NCI-H187 (cell line): ENCODE measurements at places on chromosomes 11 and 22.
A peak's percentile ranks its signal among the peaks of the same experiment; 100 is the strongest.

DNA sequence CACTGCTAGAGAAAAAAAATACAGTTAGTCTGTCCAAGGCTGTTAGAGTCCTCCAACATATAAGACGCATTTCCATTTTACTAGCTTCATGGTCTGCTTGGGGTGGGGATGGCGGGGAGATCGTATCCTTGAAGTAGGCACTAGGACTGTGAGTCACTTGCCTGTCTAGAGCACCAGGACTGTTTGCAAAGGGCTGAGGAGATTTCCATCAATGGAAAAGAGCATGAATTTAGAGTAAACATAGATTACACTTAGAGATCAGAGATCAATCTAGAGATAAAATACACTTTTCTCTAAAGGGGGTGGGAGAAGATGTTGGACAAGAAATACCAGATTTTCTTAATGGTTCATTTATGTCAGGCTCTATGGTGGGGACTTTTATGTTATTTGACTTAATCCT is 1.7 kb upstream of the MS4A7 start:
- DNase-seq = no peak

- no peak for DNase-seq
Measured at GRCh38 chr11:32290783-32291182, 144.6 kb downstream of the WT1 start.

DNA sequence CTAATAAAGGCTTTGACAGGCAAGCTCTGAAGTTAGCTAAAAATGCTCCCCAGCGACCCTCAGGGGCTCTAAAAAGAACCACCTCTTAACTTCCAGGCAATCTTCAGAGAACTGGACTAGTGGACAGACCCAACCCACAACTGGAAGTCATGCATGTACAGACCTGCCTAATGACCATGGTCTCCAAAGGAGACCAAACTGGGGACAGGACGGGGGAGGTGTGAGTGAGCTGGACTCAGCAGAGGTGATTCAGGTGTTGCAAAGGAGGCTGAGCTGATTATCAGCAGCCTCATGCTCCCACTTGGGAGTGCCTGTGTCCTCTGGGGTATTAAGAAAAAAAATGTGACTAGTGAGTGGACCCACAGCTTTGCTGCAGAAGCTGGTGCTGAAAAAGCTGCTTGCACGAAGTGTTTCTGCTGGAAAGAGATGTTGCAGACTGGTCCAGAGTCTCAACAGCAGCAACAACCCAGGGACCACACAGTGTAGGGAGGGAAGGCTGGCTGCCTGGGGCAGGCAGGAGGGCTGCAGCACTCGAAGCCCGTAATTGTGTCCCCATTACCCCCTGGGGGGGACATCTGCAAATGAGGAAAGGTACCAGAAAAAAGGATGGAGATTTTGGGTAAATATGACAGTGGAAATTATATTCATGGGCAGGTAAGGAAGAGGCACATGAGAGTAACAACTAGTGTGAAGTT is 35.3 kb downstream of the PITPNB start:
- DNase-seq = no peak

DNA sequence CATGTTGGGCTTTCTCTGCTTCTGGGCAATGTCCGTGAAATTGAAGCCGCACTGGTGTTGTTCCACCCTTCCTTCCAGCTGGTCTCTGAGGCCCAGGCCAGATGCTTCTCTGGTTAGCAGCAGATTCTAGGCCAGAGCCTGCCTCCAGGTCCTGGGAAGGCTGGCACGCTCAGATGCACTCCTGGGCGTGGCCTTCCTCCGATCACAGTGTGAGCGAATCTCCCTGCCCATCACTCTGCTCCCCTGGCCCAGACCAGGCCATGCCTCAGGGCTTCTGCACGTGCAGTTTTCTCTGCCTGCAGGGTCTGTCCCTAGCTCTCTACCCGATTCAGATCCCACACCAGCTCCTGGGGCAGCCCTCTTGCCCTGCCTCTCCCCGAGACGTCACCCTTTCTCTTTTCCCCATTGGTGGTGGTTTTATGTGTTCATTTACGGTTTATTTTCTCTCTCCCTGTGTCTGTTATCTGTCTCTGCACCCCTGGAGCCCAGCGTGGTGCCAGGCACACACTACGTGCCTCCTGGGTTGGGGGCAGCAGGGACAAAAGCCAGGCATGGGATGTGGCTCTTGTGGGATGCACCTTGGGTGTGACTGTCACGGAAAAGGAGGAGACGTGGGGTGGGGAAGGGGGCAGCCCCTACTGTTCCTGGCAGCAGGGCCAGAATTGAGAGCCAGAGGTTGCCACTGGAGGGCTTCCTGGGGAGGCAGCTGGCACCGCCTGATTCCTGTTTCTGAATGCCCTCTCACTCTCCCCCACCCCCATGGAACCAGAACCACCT is 66.0 kb downstream of the KCNQ1 start:
- DNase-seq = no peak

GRCh38 chr11:6992026-6992425 is 28.1 kb downstream of the ZNF214 start:
- no peak for DNase-seq

DNA sequence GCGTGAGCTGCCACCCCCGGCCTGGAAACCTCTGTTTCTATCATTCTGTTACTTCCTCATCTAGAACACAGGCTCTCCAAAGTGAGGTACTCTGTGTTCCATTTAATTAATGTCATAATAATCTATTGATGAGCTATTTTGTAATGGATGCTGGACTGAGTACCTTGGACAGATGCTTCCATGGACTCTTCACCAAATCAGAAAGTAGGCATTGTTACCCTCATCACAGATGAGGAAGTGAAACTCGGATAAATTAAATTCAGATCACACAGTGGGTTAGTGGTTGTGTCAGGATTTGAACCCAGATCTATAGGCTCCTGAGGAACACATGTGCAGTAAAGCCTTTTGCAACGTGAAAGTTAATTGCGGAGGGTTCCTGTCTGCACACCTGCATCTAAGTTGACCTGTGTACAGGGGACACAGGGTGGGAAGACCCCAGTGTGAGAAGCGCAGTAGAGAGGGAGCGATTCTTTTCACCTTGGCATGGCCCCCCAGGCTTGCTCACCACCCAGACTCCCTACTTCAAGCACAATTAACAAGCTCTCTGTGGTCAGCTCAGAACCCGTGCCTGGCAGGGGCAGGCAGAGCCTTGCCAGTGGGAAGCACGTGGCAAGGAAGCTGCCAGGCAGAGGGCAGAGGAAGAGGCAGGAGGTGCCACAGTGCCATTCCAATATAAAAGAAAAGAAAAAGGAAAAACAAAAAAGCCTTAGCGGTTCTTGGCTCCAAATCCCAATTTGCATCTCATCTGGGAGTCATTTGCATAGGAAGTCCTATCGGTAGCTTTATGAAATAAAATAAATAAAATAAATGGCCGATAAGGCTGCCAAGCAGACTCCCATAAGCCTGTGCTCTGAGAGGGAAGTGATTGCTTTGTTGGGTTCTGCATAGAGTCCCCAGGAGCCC is 239.3 kb downstream of the GRIK4 start:
- DNase-seq = no peak

- no peak for DNase-seq
Measured at GRCh38 chr11:67285541-67286498, 3.3 kb upstream of the ANKRD13D start.

DNA sequence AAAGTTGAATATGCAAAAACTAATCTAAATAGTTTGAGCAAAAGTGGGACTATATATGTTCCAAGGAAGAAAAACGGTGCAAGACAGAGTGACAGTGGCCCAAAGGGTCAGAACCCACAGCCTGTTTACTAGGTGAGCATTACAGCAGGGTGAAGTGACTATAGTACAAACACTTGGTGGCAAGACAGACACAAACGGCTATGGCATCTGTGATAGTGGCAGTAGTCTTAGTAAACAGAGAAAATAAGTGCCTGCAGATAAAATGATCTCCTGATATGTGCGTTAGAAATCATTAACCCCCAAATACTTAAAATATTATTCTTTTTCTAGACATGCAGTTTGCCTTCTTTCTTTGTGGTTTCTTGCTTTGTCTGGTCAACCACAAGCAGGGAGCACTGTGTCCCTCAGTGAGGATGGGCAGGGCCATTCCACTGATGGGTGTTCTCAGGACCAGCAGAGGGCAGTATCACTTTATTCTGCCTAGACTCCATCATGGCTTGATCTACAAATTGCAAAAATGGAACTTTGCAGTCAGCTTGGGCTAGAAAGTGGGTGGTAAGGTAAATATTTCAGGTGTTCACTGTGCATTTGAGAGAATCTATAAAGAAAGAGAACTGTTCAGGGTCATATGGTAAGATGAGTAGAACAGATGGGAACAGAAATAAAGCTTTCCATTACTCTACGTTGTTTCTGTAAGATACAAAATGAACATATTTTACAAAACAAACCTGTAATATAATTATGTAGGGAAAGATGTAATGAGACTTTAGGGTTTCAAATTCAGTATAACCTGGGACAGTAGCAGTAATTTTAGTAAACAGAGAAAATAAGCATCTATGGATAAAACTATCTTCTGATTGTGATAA is 198.2 kb downstream of the SWAP70 start:
- peak; percentile 4 for DNase-seq

DNA sequence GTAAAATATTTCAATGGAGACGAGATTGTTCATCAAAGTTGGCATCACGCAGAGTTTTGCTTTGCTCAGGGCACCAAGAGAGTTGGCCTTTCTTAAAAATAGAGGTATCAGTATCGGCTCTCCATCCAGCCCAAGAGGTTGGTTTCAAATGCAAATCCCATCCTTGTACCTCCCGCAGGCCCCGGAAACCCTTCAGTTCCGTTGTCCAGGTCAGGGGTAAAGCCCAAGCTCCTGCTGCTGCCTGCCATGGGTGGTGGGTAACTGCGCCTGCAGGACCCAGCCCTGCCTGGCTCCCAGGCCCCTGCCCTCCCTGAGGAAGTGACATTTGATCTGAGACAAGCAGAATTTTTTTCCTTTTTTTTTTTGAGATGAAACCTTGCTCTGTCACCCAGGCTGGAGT is 49.3 kb upstream of the RTL6 start:
- DNase-seq = no peak

DNA sequence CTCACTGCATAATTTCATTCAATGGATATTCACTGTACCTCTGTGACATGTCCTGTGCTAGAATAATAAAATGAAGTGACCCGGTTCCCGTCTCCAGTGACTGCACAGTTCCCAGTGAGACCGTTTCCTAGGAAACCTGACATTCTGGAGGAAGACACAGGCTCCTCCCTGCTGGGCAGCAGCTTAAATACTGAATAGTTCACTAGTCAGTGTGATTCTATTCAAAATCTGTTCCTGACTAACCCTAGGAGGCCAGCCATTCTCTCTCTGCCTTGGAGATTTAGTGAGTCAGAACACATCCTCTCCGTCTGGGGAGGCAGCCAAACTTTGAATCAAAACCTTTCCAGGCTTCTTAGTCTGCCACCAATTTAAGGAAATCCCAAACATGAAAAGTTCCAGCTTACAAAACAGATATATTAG is 11.3 kb downstream of the TRIM66 start:
- DNase-seq = no peak

DNA sequence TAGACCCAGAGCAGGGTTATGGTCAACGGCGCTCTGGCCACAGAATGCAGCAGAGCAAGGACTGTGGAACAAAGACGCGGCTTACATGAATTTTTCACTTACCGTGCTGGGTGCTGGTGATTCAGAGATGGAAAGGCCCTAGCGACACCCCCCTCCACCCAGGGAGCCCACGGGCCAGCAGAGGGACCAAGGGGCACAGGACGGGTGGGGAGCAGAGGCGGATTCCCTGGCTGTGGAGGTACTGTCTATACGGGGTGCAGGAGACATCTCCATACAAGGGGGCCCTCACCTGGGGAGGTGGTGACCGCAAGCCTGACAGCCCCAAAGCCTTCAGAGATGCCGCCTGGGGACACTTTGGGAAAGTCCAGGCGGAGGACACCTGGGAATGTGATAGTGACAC is 1.1 kb upstream of the SEPTIN5 start:
- no peak for DNase-seq

- no peak for DNase-seq
Measured at GRCh38 chr11:19756675-19757475, 44.2 kb downstream of the NAV2 start.

DNA sequence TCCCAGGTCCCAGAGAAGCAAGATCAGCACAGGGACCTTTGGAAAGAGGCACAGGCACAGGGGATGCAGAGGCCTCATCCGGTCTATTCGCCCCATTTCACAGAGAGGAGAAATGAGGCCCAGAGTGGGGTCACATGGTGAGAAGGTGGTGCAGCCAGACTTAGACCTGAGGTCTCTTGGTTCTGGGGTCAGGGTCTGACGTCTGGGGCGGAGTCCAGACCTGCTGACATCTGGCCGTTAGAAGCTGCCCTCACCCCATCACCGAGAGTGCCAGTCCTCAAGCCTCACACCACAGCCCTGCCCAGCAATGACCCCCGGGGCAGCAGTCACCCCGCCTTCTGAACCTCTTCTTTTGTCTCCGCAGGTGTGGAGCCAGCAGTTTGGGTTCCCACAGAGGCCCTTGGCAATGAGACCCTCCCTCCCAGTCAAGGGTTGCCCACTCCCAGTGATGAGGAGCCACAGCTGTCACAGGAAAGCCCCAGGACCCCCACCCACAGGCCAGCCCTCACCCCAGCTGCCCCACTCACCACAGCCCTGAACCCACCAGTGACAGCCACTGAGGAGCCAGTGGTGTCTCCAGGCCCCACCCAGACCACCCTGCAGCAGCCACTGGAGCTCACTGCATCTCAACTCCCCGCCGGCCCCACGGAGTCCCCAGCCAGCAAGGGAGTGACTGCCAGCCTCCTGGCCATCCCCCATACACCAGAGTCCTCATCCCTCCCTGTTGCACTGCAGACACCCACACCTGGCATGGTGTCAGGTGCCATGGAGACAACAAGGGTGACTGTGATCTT is 62.4 kb downstream of the OTOG start:
- DNase-seq = no peak

DNA sequence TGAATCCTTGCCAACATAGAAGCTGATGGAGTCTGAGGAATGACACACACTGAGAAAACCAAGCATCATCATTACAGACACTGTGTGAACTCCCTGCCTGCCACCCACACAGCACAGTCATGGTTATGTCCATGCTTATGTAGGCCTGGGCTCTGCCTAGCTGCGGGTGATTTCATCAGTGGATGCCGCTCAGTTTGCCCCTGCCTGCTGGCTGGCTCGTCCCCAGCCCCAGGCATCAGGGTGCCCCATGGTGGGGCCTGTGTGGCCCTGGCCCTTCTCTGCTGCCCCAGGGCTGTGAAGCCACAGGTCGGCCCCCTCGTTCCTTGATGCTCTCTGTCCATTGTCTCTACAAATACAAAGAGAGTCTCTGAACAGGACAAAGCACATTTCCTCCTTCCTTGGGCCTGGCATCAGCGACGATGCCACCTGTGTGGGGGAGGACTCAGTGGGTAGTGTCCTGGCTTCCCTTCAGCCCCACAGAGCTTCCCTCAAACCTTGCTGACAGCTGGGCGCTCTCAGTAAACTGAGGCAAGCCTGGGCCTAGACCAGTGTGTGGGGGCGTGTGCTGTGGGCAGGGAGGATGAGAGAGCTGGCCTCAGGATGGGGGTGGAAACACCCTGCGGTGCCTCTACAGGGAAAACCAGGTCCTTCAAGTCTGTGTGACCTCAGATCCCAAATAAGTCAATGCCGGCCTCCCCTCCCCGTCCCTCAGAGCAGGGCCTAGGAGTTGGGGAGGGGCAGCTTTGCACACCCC is 20.0 kb upstream of the TUB start:
- no peak for DNase-seq

- DNase-seq = peak; percentile 62
Measured at GRCh38 chr11:17413414-17414316, 25.2 kb upstream of the KCNJ11 start.
